Subcutaneous adipose tissue (tissue), 4 donors: ENCODE measurements at places on chromosomes 7 and 10. TPM values are rescaled to one million over a fixed set of nuclear protein-coding genes. Genes with fewer than 3 reads are reported as not detected.

Gene EN2
- not detected for total RNA-seq

Gene MKX
- 0.51 TPM for total RNA-seq

Gene ACHE
- total RNA-seq: not detected

Gene CLDN3
- total RNA-seq: not detected

Gene MRLN
- total RNA-seq: not detected

Gene SLC16A9
- total RNA-seq: 0.82 TPM

Gene HOXA3
- total RNA-seq: 3.5 TPM

Gene PDK4
- total RNA-seq: 644 TPM

Gene C10orf95
- not detected for total RNA-seq

Gene SPDYE2
- total RNA-seq: not detected

Gene HTR7
- 0.94 TPM for total RNA-seq

Gene LIPN
- total RNA-seq: not detected

Gene LLCFC1
- not detected for total RNA-seq

Gene HTR5A
- not detected for total RNA-seq

Gene CDK14
- 17.3 TPM for total RNA-seq

Gene COL26A1
- not detected for total RNA-seq

Gene CPA5
- not detected for total RNA-seq
